ENCODE measurements at places on chromosomes 4 and X.

GRCh38 chrX:21929209-21929608, 11.3 kb upstream of the SMS start:
- no peak for DNase-seq

- DNase-seq, result no peak
These were observed 637.3 kb downstream of the ADGRL3 start for GRCh38 chr4:61837395-61837794.

DNA sequence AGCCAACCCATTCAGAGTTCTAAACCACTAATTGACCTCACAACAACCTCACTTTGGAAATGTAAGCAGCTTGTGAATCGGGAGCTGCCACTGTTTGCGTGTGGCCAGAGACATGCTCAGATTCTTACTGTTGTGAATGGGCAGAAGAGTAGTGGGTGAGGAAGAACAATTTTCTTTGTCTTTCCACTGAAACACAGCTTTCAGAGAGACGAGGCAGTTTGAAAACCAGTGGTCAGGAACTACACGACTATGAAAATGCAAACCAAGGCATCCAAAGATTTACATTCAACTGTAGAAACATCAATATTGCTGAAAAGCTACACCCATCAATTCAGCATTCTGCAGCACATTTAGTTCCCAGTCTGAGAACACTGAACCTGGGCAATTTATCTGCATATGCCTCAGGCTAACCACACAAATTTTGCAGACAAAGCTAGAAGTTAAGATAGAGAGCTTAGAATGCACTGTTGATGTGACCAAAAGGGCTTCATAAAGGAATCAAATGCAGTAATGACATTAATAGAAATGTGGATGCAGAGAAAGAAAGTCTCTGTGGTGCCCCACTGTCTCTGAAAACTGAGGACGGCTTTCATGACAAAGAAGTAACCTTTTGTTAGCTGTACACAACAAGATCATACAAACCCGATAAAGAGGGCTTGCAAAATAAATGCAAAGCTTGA, 134.3 kb downstream of the APBB2 start:
- no peak for DNase-seq

GRCh38 chrX:141936080-141936479, 32.4 kb downstream of the MAGEC1 start:
- DNase-seq, result peak; percentile 1

GRCh38 chr4:125849869-125850268, 535.1 kb downstream of the FAT4 start:
- no peak for DNase-seq

DNA sequence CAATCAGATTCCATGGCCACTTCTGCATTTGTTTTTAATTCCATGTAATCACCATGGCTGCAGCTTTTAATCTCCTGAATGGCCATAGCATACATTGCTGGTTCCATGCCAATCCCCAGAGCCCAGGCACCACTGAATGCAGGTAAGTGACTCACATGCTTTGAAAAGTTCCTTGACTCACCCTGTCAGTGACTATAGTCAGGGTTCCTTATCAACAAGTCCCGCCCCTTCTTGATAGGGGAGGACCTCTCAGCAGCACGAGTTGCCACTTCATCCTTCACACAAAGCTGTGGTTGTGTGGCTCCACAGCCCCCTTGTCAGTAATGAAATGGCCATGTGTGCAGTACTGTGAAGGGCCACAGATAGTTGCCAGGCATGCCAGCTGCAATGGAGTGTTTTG, 516.6 kb downstream of the PPARGC1A start:
- peak; percentile 20 for DNase-seq

All from NCI-H82 (cell line).